ENCODE measurements at places on chromosomes 3 and 15.

DNA sequence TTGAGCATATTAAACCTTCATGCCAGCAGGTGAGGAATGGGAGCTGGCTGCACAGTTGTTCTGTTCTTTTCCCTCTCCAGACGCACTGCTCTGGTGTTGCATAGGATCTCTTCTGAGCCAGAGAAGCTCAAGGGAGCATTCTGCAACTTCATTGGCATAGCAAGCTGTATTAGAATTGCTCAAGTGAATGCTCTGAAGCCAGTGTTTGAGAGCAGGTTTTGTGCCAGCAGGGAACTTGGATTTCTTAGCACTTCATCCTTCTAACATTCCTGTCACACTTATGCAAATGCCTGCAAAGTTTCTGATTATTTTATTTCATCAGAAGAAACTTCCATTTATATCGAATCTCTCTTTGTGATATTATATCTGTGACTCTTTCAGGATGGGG is 366.6 kb downstream of the AGBL1 start:
- DNase-seq = no peak

GRCh38 chr3:9168241-9168741 is 81.2 kb downstream of the SRGAP3 start:
- peak; percentile 58 for DNase-seq

DNA sequence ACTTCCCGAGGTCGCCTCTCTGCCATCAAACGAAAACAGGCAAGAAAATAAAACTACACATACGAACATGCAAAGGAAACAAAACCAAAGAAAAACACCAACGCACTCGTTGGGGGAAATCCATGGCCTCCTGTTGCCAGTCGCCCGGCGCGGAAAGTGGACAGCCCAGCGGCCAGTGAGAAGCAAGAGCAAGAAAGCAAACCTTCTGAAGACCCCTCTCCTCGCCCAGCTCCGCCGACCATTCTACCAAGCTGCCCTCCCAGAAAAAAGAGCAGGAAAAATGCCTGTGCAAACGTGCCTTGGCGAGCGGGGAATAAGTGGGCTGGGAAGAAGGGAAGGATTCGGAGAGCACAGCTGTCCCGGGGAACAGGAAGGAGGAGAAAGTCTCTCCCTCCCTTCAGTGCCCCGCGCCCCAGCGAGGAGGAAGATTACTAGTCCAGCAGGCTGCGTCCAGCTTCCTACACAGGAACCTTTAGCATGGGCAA is 802 bp upstream of the NECTIN3 start:
- DNase-seq = no peak

DNA sequence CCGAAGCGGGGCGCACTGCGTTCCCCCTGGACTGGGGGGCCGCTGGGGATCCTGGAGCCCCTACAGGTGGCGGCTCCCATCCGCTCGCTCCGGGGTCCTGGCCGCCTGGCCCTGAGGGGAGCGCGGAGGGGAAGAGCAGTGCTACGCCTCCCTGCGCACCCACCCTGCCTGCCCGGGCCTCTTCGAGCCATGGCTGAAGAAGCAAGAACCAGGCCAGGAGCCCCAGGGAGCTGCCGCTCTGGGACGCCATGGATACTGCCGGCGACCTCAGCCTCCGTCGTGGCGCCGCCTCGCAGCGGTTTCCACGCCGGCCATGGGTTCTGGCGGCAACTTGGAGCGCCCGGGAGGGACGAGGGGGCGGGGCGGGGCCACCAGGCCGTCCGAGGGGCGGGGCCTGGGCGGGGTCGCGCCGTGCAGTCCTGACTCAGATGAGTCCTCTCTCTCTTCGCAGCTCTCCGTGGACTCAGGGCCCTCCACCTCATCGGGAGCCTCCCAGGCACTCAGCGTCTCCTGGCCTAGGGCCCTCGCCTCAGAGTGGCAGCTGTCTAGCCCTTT is 50.9 kb downstream of the MYL3 start:
- DNase-seq = peak; percentile 66

DNA sequence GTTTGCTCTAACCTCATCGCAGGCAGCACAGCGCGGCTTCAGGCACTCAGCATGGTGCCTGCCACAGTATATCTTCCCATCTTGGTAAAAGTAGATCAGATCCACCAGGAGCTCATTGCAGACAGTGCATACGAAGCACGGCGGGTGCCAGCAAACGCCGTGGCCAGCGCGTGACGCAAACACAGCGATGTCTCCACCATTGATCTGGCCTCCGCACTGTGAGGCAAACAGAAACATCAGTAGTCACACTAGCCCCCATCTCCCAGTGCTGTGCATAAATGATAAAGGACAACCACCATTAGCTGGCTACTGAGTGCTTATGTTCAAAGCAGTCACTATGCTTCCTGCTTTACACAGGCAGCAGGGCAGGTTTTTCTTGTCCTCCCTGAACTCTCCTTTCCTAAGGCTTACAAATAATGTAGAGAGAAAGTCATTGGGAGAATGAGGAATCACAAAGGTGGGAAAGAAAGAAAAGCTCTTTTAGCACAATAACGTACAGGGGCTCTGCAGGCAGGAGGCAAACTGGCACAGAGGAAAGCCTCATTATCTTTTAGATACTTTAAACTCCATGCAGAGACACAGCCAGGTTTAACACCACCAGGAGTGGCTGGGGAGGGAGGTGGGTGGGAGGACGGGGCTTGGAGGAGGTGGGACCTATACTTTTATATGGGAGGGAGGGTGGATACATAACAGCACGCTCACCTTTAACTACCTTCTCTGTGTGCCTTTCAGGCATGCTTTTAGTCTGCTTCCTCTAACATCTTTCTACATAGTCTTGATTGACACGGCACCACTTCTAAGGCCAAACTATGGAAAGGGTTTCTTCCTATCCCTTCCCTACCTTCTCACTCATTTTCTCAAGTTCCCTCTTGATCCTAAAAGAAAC is 67.9 kb downstream of the PRICKLE2 start:
- DNase-seq = no peak

- no peak for DNase-seq
These were observed 508.5 kb upstream of the ATP11B start for GRCh38 chr3:182284793-182285192.

DNA sequence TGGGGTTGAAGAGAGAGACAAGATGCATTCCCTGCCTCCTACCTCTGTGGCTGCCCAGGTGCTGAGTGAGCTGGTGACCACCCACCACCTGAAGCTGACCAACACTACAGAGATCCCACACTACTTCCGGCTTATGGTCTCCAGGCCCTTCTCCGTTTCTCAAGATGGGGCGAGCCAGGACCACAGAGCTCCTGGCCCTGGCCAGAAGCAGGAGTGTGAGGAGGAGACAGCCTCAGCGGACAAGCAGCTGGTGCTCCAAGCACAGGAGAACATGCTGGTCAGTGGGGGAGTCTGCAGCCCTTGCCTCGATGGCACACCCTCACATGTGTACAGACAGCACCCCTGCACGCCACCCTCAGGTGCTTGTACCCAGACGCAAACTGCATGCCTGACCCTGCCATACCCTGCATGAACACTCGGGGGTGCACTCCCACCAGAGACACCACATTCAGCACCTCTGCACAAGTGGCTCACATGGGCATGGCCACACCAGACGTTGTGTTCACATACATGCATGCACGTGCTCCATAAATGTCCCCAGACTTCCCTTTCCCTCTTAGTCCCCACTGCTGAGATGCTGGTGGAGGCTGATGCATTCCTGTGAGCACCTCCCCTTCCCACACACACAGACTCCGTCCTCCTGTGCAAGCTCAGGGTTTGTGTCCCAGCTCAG is 19.0 kb downstream of the ACAA1 start:
- DNase-seq = peak; percentile 62

DNA sequence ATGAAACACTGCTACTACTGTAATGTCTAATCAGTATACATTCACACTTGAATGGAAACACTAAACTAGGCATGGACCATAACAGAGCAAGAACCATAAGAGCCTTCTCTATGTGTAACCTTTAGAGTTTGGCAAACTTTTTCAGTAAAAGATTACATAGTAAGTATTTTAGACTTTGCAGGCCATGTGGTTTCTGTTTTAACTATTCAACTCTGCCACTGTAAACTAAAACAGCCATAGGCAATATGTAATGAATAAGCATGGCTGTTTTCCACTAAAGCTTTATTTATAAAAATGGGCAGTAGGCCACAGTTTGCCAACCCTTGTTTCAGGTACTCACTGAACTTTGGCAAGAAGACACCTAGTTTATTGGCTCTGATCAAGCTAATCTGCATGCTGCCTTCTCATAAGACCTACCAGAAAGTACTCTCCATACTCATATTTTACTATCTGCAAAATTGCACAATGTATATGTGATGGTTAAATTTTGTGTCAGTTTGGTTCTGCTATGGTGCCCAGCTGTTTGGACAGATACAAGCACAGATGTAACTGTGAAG is 46.0 kb downstream of the UACA start:
- DNase-seq = no peak

DNA sequence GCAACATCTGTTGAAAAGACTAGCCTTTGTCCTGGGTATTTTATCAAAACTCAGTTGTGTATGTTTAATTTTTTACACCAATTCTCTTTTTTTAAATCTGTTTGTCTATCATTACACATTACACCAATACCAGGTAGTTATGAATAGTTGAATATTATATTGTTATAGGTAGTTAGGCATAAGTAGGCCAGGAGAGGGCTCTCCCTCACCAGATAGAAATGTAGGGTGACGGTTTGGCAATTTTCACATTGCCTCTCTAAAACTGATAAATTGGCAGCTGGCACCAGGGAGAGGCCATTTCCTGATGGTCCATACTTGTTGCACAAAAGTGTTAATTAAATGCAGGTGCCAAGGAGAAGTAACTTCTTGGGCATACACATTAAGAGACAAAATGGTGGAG is 483.1 kb upstream of the EPHA6 start:
- DNase-seq = no peak

DNA sequence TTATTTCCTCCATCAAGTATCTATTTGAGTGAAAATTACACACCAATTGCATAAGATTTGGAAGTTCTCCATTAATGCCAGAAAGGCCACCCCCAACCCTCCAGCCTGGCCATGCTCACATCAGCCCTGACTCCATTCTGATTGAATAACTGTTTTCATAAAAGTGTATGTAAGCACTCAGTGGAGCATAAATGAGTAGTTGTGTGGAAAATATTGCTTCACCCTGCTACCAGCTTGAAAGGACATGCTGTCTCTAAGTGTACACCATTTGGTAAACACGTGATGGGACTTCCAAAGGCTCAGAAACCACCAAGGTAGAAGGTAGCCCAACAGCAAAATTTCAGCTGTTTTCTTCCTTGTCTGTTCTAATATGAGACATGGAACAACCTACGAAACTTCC is 393.8 kb downstream of the ZNF385D start:
- DNase-seq = no peak

DNA sequence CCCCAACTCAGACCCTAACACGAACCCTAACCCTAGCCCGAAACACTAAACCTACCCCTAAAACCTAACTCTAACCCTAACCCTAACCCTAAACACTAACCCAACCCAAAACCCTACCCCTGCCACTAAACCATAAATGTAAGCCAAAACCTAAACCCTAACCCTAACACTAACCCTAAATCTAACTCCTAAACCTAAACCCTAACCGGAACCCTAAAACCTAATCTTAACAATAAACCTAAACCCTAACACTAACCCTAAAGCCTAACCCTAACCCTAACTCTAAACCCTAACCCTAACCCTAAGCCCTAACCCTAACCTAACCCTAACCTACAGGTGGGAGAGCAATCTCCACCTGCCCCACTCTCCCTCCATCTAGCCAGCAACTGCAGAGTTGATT is 152.3 kb downstream of the OR4M2 start:
- DNase-seq = no peak

DNA sequence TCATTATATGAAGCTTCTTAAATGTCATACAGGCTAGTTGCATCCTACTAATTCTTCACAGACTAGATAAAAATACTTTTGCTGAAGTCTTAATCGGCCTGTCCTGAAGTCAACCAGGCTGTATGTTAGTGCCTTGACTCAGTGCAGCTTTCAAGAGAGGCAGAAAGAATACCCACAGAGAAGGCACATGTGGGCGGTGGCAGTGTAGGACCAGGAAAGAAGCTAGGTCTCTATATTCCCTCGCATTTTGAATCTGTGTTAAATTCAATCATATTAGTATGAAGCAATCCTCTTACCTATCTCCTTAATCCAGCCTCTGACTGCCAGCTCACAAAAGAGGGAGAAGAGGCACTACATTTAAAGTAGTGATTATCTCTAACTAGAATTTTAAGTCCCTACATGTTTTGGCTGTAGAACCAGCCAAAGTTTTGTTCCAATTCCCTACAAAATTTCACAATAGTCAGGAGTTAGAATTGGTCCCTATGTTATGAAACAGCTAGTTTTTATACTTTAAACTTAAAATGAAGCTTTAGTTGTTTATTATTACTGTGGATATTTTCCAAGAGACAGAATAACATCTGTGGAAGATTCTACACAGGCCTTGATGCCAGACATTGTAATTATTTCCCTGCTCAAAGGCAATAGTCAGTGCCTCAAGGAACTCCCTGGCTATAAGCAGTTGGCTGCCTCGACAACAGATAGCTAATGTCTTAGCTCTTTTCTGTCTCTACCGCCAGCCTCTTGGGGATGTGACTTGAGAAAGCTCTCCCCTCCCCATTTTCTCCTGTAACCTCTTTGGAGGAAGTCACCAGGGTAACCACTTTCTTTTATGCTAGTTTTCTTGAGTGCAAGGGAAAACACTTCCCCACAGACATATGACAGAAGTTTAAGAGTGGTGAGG is 31.9 kb downstream of the CRTC3 start:
- no peak for DNase-seq

Data from activated T-cell treated with anti-CD3 and anti-CD28 coated beads for 24 hours (primary cell).